ENCODE measurements at places on chromosomes 3 and 15.

- no peak for DNase-seq
These were observed 120.5 kb upstream of the CGNL1 start for GRCh38 chr15:57255751-57256341.

DNA sequence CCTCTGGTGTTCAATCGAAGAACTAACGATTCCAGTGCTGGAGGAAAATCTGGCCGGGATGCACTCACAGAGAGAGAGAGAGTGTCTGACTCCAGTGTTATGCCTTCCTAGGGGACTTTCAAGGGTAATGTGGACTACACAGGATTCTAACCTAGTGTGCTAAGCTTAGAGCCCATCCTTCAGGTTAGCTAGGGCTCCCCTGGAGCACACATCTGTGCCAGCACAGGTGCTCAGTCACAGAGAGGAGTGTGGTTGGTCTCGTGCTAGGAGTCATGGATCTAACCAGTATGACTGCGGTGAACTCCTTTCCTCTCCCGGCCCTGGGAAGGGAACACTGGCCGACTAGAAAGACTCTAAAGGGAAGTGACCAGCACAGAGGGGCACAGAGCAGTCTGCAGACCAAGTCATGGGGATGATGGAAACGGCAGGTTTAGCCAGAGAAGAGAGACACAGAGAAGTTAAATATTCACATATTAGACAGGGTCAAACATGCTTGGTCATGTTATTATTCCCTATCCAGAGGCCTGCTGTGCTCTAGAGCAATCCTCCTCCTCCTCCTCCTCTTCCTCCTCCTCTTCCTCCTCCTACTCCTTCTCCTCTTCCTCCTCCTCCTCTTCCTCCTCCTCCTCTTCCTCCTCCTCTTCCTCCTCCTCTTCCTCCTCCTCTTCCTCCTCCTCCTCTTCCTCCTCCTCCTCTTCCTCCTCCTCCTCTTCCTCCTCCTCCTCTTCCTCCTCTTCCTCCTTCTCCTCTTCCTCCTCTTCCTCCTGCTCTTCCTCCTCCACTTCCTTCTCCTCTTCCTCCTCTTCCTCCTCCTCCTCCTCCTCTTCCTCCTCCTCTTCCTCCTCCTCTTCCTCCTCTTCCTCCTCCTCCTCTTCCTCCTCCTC, 280.3 kb downstream of the XXYLT1 start:
- no peak for DNase-seq

GRCh38 chr3:168824107-168824506, 728.4 kb upstream of the GOLIM4 start:
- no peak for DNase-seq

- no peak for DNase-seq
These were observed 15.3 kb upstream of the PARP14 start for GRCh38 chr3:122665226-122665786.

- no peak for DNase-seq
These were observed 36.0 kb downstream of the PSTPIP1 start for GRCh38 chr15:77030928-77031375.

DNA sequence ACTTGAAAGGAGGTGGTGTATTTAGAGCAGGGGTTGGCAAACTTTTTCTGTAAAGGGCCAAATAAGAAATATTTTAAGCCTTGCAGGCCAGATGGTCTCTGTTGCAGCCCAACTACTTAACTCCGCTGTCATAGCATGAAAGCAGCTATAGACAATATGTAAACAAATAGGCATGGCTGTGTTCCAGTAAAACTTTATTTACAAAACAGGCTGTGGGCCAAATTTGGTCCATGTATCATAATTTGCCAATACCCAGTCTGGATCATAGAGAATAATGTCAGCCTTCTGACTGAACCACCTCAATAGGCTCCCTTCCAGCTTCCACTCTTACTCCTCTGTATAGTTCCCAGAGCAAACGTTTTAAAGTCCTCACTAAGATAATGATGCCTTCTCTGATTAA, 638.8 kb upstream of the CFAP20DC start:
- DNase-seq, result no peak

DNA sequence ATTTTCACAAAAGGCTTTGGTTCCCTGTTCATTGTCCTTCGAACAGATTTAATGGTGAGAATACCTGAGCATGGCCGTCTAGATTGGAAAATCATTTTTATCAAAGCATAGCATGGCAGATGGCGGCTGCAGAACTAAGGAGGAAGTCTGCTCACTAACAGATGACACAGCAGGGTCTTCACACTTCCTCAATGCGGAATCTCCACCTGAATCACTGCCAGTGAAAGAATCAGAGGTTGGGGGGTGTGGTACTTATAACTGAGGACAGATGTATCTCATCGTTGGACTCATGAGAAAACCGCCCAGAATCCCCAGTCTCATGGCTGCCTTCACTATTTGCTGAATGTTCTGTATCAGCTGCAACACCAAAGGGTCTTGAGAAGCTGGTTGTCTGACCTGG, 31.6 kb upstream of the PYGO1 start:
- no peak for DNase-seq

DNA sequence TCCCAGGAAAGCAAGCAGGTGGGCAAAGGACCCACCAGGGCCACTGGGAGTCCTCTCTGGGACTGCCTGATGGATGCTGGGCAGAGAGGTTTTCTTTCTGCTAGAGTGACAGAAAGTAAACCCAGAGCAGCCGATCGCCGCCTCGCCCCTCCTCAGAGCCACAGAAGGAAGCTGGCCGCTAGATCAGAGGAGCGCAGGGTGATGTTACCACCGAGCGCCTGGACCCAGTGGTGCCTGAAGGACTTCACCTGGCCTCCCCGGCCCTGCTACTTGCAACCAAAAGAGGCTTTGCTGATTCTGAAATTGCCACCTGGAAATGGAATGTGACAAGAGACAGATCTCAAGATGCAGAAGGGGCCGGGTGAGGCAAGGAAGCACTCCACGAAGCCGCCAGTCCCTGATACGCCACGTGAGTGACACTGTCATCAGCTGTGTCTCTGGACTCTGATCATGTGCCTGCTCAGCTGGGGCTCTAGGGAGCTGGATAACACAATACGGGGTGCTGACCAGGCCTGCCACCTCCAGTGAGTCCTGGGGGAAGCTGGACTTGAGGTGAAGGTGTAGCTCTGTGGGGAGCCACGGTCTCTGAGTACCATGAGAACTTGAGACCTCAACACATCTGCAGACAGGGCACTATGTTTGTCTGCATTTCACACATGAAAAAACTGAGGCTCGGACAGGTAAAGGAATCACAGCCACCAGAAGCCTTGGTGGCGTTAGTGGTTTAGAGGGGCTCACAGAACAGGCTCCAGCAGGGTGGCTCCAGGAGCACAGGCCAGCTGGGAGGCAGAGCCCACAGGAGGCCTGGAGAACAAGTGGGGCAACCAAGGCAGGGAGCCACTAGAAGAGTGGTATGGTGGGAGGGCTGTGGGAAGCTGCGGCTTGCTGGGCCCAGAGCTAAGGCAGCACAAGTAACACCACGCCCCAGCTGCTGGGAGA, 137.9 kb upstream of the PRR20G start:
- no peak for DNase-seq

GRCh38 chr3:9183011-9183410, 66.4 kb downstream of the SRGAP3 start:
- no peak for DNase-seq
